Upper lobe of right lung (tissue), 1 donor: ENCODE measurements at places on chromosomes 2 and 18.

- DNase-seq = peak; percentile 74
Observed at GRCh38 chr2:98608962-98609604, 694 bp downstream of the UNC50 start.

- DNase-seq = peak; percentile 74
Observed at GRCh38 chr18:76970770-76971559, 148.6 kb downstream of the ZNF236 start.

GRCh38 chr2:159933727-159934049, 128.7 kb downstream of the PLA2R1 start:
- DNase-seq = no peak

DNA sequence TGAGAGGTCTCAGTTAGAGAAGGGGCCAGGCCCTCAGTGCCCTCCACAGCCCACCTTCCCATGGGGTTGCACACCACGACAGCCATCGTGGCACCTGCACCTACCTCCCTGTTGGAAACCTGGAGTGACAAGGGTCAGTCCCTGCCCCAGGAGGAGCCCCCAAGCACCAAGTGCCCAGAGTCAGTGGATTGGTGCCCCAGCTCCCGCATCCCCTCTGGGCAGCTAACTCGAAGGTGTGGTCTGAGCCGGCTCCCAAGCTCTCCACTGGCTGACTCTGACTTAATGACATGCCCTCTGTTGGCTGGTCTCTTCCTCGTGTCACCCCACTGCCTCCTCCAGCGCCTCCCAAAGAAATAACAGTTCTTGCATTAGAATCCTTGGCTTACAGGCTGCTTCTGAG, 116.4 kb downstream of the NDUFA10 start:
- no peak for DNase-seq

DNA sequence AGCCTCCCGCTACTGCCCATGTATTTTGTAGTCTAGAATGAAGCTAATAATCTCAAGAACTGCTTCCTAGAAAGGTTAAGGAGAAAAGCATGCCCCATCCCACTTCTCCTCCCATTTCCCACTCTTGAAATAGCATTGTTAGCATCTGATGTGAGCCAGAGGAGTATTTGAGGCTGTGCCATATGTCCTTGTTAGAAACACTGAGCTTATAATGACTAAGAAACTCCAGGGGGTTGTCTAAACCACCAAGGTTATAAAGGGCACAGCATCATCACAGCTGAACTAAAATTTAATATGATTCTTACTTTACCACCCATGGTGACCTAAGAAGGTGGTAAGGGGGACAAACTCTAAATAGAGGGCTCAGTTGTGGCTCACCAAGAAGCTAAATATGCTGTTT, 16.6 kb downstream of the TSPYL6 start:
- no peak for DNase-seq

- no peak for DNase-seq
Observed at GRCh38 chr2:234175649-234176048, 125.1 kb downstream of the SPP2 start.

- DNase-seq = no peak
Observed at GRCh38 chr2:174918886-174919526, 86.2 kb downstream of the CHN1 start.

DNA sequence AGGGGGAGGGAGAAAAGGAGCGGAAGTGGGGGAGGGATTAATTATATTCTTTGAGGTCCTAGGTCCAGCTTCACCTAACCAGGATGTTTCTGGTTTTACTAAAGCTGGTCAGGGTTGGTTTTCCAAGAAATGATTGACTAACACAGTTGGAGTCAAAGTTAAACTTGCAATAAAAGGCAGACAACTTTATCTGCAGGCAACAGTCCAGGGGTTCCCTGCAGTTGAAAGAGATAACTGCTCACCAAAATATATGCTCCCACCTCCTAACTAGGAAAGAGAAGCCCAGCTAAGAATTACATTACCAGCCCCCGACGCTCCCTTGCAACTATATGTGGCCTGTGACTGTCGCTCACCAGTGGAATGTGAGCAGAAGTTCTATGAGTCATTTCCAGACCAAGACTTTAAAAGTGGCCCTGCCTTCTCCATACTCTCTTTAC, 140.0 kb upstream of the PKDCC start:
- no peak for DNase-seq

DNA sequence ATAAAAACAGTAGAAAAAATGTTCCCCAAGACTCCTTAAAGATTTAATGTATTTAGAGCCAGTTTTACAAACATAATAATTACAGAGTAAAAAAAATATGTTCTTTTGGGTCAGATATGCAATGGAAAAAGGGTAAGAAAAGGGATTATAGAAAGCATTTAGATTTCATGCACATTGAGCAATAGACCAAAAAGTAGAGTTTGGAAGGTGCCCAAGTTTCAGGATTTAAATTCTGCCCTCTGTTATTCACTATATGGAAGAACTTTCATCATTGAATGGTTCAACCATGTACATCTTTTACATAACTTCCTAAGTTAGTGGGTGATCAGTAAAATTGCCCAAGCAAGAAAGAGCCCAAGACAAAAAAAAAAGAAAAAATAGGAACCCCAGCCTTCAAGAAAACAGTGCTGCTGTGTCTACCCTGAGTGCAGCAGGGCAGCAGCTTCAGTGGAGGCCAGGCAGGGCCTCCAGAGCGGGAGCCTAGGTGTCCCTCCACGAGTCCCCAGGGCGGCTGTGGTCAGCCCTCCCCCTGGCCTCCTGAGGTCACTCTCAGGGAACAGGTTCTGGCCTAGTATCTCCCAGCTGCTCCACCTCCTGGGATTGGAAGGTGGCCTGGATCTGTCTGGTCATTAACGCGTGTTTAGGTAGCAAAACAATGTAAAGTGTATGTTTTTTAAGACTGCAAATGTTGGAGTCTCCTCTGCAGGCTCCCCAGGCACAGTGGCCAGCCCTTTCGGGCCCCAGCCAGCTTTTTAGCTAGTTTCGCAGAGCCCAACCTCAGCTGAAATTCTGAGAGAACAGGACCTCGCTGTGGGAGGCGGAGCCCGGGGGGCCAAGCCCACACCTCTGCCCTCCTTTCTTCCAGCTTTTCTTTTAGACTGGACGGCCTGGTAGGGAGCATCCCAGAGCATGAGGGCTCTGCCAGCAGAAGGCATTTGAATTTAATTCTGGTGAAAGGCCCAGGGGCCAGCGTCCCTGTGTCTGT, 77.3 kb downstream of the TEX51 start:
- DNase-seq = no peak

- DNase-seq = no peak
Observed at GRCh38 chr2:53210538-53210937, 557.1 kb upstream of the CHAC2 start.

DNA sequence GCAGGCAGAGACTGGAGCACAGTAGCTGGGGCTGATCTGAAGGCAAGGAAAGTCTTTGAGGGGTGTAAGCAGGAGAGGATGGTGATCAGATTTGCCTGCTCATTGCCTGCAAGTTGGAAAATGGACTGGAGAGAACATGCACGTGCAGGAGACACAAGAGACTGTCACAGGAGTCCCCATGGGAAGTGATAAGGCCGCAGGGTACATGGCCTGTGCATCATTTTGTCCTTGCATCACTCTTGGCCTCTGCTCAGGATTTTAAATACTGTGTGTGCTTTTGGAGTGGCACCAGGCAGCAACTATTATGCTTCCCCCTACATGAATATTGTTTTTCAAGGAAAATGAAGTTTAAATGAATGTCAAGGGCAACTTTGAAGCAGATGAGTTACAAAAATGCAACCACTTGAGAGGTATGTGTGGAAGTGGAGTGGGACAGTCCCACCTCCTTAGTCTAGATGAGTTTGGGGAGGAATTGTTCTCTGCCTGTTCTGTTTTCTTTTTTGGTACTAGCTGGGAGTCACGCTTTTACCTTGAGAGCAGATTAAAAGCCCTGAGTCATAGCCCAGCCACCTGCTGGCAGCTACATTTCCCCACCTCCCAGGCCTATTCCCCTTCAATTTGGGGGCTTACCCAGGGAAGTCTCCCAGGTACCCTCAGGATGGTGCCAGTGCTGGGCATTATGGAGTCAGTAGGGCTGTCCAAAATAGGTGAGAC, 19.3 kb downstream of the MAPK4 start:
- no peak for DNase-seq

GRCh38 chr18:48319801-48320638, 89.2 kb downstream of the ZBTB7C start:
- DNase-seq = peak; percentile 48

GRCh38 chr18:48133671-48134251, 203.3 kb upstream of the SMAD2 start:
- DNase-seq = no peak

DNA sequence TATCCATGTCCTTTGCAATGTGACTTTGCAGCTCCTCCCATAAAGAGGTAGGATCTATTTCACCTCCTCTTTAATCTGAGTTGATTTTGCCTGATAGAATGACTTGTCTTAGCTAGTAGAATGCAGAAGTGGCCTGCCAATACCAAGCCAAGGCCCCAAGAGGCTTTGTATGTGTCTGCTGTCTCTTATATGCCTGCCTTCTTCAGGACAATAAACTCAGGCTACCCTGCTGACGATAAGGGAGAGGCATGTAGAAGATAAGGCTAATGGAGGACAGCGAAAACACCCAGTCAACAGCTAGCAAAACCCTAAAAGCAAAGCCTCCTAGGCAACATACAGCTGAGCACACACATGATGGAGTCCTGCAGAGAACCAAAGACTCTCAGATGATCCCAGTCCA, 1.8 kb upstream of the ZC3H8 start:
- no peak for DNase-seq

DNA sequence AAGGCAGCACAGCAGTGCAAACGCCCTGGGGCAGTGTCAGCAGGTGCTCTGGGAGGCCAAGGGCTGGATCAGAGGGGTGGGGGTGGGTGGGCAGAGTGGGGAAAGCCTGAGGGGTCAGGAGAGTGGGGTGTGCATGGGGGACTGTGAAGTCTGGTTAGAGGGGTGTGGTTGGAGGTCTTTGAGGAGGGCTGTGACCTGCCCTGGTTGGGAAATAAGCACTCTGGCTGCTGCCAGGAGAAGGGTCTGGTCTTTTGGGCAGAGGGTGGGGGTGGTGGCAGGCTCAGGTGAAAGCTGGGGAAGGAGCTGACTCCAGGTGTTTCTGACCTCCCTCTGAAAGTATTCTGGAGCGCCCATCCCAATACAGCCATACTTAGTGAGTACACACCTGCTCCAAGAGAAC, 4.2 kb downstream of the ALPI start:
- no peak for DNase-seq

DNA sequence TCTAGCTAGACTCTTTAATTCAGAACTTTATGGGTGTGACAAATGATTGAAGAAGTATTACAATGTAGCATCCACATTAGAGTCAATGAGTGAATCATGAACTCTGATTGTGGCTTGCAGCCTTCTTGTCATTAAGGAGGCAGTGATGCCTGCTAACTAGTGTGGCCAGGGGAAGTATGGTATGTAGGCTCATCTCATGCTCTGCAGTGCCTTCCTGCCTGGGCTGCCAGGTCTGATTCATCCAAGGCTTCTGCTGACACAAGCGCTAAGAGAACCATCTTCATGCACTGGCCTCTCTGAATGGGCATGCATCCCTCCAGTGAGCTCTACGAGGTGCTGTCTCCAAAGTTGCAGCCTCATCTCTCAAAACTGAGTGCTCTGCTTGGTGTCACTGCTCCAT, 144.3 kb downstream of the MTCL1 start:
- no peak for DNase-seq

GRCh38 chr2:129744141-129744540, 235.3 kb upstream of the RAB6C start:
- no peak for DNase-seq
